ENCODE measurements at places on chromosomes 5 and 9.
A peak's percentile ranks its signal among the peaks of the same experiment; 100 is the strongest.

DNA sequence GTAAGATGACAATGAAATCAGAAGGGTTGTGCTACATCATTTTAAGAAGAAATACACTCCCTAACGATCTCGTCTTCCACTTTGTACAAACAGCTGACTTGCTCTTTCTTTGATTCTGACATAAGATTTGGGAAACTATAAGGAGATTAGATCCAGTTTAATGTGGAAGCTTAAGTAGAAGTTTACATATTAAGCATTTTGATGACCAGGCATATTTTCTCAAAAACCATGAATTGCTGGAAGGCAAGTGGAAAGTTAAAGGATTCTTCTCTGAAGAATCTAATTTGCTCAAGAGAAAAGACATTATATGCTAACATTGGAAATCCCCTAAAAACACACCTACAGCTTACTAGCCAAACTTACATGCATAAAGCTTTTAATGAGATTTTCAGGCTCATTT is 531.9 kb upstream of the PTPRD start:
- no peak for DNase-seq

- DNase-seq = peak; percentile 87
Observed at GRCh38 chr5:96079075-96079474, 117.4 kb upstream of the ELL2 start.

DNA sequence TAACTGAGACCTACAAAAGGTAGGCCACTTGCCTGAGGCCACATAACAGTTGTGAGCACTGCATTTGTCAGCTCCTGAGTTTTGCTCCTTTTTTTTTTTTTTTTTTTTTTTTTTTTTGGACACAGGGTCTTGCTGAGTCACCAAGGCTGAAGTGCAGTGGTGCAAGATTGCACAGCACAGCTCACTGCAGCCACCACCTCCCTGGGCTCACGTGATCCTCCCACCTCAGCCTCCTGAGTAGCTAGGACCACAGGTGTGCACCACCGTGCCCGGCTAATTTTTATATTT is 37.1 kb downstream of the LAMC3 start:
- DNase-seq = no peak

- DNase-seq = no peak
Observed at GRCh38 chr5:171541341-171541776, 121.9 kb downstream of the FGF18 start.
